ENCODE measurements at places on chromosomes 2 and 18.

- no peaks in the 10 kb centered on the region for H3K36me3 ChIP-seq
- H3K27ac ChIP-seq: no peak overlapping the region
- no peaks in the 10 kb centered on the region for H3K27me3 ChIP-seq
- H3K4me1 ChIP-seq: no peaks in the 10 kb centered on the region
- no peak overlapping the region for H3K4me3 ChIP-seq
Observed at GRCh38 chr2:49369101-49369500, 214.8 kb upstream of the FSHR start.

- peak overlapping the region; percentile 67 for H3K27ac ChIP-seq
- H3K36me3 ChIP-seq: no peaks in the 10 kb centered on the region
- DNase-seq: no peak
Observed at GRCh38 chr2:201432621-201433393, 18.5 kb downstream of the TRAK2 start.

GRCh38 chr18:67367540-67367939, 149.0 kb downstream of the DSEL start:
- H3K4me1 ChIP-seq: no peaks in the 10 kb centered on the region
- no peak overlapping the region for H3K27ac ChIP-seq
- H3K4me3 ChIP-seq: no peak overlapping the region
- no peaks in the 10 kb centered on the region for H3K27me3 ChIP-seq
- no peaks in the 10 kb centered on the region for H3K36me3 ChIP-seq

GRCh38 chr2:222760301-222760897, 88.9 kb downstream of the MOGAT1 start:
- no peaks in the 10 kb centered on the region for H3K36me3 ChIP-seq
- H3K4me3 ChIP-seq: no peak overlapping the region
- DNase-seq: no peak
- H3K27ac ChIP-seq: no peak overlapping the region
- no peaks in the 10 kb centered on the region for H3K4me1 ChIP-seq

- DNase-seq: no peak
- no peak overlapping the region for H3K4me3 ChIP-seq
- H3K36me3 ChIP-seq: no peaks in the 10 kb centered on the region
- no peaks in the 10 kb centered on the region for H3K27me3 ChIP-seq
Observed at GRCh38 chr2:33496150-33496549, 19.7 kb downstream of the RASGRP3 start.

GRCh38 chr2:145741181-145741580, 1221.3 kb upstream of the ZEB2 start:
- no peaks in the 10 kb centered on the region for H3K27me3 ChIP-seq
- no peak overlapping the region for H3K4me3 ChIP-seq
- H3K4me1 ChIP-seq: no peaks in the 10 kb centered on the region

GRCh38 chr2:159936471-159936870, 125.9 kb downstream of the PLA2R1 start:
- no peaks in the 10 kb centered on the region for H3K27me3 ChIP-seq
- H3K4me3 ChIP-seq: no peak overlapping the region
- DNase-seq: no peak
- H3K4me1 ChIP-seq: no peaks in the 10 kb centered on the region

GRCh38 chr2:174673876-174674275, 76.3 kb upstream of the WIPF1 start:
- H3K27ac ChIP-seq: no peak overlapping the region
- peaks cover 10% of the 10 kb centered on the region for H3K4me1 ChIP-seq
- H3K27me3 ChIP-seq: no peaks in the 10 kb centered on the region
- no peak overlapping the region for H3K4me3 ChIP-seq
- no peaks in the 10 kb centered on the region for H3K36me3 ChIP-seq

GRCh38 chr2:161004379-161004778, 155.8 kb upstream of the TANK start:
- peaks cover 4% of the 10 kb centered on the region for H3K27me3 ChIP-seq
- DNase-seq: no peak
- H3K4me1 ChIP-seq: no peaks in the 10 kb centered on the region
- H3K4me3 ChIP-seq: no peak overlapping the region

GRCh38 chr18:11021477-11021876, 127.9 kb downstream of the PIEZO2 start:
- DNase-seq: no peak
- no peak overlapping the region for H3K4me3 ChIP-seq
- H3K27ac ChIP-seq: no peak overlapping the region
- no peaks in the 10 kb centered on the region for H3K27me3 ChIP-seq
- H3K4me1 ChIP-seq: no peaks in the 10 kb centered on the region

GRCh38 chr2:105443617-105444598, 45.1 kb upstream of the FHL2 start:
- H3K36me3 ChIP-seq: no peaks in the 10 kb centered on the region
- no peak overlapping the region for H3K27ac ChIP-seq
- H3K4me1 ChIP-seq: no peaks in the 10 kb centered on the region
- no peak for DNase-seq
- no peak overlapping the region for H3K4me3 ChIP-seq

DNA sequence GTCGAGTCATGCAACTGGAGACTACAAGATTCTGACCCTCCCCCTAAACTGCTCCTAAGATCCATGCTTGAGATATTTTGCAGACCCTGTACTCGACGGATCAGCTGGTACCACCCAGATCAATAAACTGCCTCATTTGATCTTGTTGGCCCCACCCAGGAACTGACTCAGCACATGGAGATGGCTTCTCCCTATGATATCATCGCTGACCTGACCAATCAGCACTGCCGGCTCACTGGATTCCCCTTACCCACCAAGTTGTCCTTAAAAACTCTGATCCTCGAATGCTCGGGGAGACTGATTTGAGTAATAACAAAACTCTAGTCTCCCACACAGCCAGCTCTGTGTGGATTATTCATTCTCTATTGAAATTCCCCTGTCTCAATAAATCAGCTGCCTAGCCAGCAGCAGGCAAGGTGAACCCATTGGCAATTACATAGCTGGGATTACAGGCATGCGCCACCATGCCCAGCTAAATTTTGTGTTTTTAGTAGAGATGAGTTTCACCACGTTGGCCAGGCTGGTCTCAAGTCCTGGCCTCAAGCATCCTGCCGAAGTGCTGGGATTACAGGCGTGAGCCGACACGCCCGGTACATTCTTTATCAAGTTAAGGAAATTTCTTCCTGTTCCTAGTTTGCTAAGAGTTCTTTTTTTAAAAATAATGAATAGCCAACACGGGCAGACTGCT, 43.6 kb downstream of the VPS54 start:
- H3K36me3 ChIP-seq: peaks cover 5% of the 10 kb centered on the region
- H3K4me3 ChIP-seq: no peak overlapping the region
- H3K4me1 ChIP-seq: peaks cover 9% of the 10 kb centered on the region

DNA sequence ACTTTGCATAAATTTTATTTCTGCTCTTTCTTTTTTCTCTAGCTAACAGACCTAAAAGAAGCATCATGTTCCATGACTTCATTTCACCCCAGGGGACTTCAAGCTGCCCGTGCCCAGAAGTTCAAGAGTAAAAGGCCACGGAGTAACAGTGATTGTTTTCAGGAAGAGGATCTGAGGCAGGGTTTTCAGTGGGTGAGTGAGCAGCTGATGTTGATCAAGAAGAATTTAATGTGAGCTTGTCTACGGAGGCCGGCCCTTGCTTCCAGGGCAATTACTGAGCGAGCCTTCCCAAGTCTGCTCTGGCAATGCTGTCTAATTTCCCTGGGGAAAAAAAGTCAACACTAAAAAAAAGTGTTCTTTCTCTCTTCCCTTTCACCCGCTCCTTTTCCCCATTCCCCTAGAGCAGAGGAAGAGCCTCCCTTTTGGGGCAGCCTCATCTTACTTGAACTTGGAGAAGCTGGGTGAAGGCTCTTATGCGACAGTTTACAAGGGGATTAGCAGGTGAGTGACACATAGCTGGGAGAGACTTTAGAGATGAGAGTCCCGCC, 1.2 kb downstream of the CDK15 start:
- H3K4me3 ChIP-seq: no peak overlapping the region
- no peaks in the 10 kb centered on the region for H3K4me1 ChIP-seq
- no peak overlapping the region for H3K27ac ChIP-seq
- H3K27me3 ChIP-seq: peaks cover 16% of the 10 kb centered on the region

DNA sequence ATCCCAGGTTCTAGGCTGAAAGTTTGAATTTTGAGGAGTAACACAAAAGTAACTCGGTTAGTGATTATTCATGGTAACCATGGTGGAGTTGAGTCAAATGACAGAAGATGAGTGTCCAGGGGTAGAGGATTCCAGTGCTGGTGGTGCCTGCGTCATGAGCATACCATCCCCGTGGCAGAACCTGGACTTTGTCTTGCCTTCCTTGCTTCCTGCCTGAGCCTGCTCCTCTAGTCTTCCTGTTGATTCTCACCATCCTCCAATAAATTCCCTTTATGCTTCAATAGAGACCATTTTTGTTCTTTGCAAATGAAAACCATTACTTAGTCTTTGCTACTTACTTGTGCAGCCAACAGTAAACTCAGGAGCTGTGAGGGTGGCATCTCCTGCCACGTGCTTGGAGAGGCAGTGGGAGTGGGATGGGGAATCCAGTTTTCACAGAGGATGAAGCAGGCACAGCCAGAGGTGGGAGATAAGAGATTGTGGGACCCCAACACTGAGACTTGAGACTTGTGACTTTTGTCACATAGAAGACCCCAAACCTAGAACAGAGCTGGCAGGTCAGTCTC, 4.1 kb upstream of the YES1 start:
- no peak overlapping the region for H3K27ac ChIP-seq
- peaks cover 29% of the 10 kb centered on the region for H3K4me1 ChIP-seq
- H3K4me3 ChIP-seq: no peak overlapping the region
- DNase-seq: no peak
- no peaks in the 10 kb centered on the region for H3K36me3 ChIP-seq

- H3K4me3 ChIP-seq: no peak overlapping the region
- H3K4me1 ChIP-seq: no peaks in the 10 kb centered on the region
- H3K36me3 ChIP-seq: peaks cover 3% of the 10 kb centered on the region
- no peak for DNase-seq
- H3K27ac ChIP-seq: no peak overlapping the region
Observed at GRCh38 chr2:101873543-101873942, 118.2 kb upstream of the IL1R2 start.

DNA sequence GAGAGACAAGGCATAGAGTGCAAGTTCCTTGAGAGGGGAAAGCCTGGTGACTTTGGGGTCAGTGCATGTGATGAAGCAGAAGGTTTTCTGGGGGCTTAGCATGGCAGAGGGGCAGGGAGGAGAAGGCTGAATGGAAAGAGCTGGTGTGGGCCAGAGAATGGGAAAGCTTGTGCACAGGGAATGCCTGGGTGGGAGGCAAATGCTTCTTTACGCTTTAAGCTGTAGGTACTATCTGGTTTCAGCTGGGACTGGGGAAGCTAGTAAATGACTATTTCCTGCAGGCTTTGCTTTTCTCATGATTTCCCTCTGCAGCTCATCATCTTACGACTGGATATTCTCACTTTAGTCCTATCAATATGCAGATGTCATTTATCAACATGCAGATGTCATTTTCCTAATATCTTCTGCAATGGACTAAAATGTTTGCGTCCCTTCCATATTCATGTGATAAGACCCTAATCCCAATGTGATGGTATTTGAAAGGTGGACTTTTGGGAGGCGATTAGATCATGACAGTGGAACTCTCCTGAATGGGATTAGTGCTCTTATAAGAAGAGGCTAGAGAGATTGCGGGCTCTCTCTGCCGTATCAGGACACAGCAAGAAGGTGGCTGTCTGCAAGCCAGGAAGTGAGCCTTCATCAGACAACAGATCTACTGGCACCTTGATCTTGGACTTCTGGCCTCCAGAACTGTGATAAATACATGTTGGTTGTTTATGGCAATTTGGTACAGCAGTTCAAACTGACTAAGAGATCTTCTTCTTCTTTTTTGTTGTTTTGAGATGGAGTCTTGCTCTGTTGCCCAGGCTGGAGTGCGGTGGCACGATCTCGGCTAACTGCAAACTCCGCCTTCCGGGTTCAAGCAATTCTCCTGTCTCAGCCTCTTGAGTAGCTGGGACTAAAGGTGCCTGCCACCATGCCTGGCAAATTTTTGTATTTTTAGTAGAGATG, 50.1 kb downstream of the MYCN start:
- H3K4me3 ChIP-seq: no peak overlapping the region
- H3K36me3 ChIP-seq: no peaks in the 10 kb centered on the region
- no peak for DNase-seq
- no peaks in the 10 kb centered on the region for H3K4me1 ChIP-seq
- no peaks in the 10 kb centered on the region for H3K27me3 ChIP-seq
- H3K27ac ChIP-seq: no peak overlapping the region

DNA sequence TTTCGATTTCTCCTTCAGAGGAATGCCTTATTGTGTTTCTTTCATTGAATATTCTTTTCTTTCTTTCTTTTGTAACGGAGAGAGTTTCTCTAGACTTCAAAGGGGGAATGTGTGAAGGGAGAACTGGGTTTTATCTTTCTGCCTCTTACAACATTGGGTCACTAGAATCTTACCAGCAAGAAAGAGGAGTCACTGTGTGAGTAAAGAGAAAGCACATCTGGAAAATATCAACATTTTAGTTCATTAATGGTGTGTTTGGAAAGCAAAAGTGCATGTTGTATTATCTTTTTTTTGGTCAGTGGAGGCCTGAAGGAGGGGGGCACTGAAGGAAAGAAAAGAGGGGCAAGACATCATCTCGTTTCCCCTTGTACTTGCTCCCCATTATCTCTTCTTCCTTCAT, 86.6 kb upstream of the THOC1 start:
- H3K27me3 ChIP-seq: peaks cover under 1% of the 10 kb centered on the region
- H3K27ac ChIP-seq: no peak overlapping the region
- no peak overlapping the region for H3K4me3 ChIP-seq
- no peak for DNase-seq

- H3K4me3 ChIP-seq: no peak overlapping the region
- no peak for DNase-seq
- no peaks in the 10 kb centered on the region for H3K27me3 ChIP-seq
- no peaks in the 10 kb centered on the region for H3K4me1 ChIP-seq
- no peak overlapping the region for H3K27ac ChIP-seq
Observed at GRCh38 chr2:240208096-240208495, 67.6 kb upstream of the OTOS start.

GRCh38 chr18:27750014-27750413, 426.9 kb downstream of the CDH2 start:
- H3K27me3 ChIP-seq: no peaks in the 10 kb centered on the region
- no peak overlapping the region for H3K4me3 ChIP-seq
- H3K4me1 ChIP-seq: no peaks in the 10 kb centered on the region
- no peak overlapping the region for H3K27ac ChIP-seq
- DNase-seq: no peak
- no peaks in the 10 kb centered on the region for H3K36me3 ChIP-seq

DNA sequence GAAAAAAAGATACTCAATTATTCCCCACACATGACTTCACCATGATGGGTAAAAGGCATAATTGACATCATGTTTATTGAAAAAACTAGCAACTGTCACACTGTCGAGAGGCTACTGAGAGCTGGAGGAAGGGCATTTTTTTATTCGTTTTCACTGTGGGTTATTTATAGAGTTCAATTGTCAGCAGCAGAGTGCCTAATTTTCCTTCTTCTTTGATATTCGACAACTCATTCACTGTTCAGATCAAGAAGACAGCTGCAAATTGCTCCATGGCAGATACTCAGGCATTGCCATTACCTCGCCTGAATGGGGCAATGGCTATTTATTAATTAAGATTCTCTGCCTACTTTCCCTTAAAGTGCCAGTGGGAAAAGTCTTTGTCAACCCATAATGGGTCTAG, 197.5 kb upstream of the NRP2 start:
- no peaks in the 10 kb centered on the region for H3K27me3 ChIP-seq
- no peak for DNase-seq
- H3K4me1 ChIP-seq: no peaks in the 10 kb centered on the region

- H3K4me3 ChIP-seq: no peak overlapping the region
- DNase-seq: peak; percentile 52
- H3K4me1 ChIP-seq: peaks cover 29% of the 10 kb centered on the region
Observed at GRCh38 chr2:98634406-98635092, 26.2 kb downstream of the UNC50 start.
